ENCODE measurements at places on chromosomes 1 and 21.

- DNase-seq, result no peak
These were observed 151.7 kb downstream of the ZC3H11B start for GRCh38 chr1:219460896-219461815.

DNA sequence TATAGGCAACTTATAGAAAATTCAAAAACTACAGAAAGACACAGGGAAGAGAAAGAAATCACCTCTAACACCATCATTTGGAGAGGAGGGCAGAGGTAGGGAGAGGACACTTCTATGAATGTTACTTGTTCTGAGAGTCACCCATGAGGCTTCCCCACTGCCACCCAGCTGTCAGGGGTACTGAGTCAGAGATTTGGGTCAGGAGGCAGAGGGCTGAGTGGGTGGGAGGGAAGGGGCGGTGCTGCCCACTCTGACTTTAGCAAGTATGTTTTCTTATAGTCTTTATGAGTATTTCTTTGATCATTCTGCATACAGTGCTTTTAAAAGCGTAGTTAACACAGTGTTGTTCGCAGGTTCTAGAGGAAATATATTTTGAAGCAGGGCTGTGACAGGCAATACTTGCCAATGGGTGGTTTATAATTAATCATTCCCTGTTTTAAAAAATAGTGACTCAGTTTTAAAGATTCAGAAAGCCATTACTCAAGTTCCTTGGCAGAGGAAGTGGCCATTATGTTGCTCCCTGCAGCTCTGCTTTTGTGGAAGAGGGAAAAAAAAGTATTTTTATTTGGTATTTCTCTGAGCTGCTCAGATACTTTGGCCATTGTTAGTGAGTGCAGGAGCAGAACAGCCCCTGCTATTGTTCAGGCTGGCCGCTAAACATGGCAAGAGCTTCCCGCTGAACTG lies 18.3 kb downstream of the IL6R start:
- no peak for DNase-seq

- DNase-seq, result no peak
These were observed 36.3 kb downstream of the PDPN start for GRCh38 chr1:13619909-13620308.

GRCh38 chr21:41510500-41510899 lies 2.5 kb upstream of the TMPRSS2 start:
- DNase-seq, result no peak

- DNase-seq, result no peak
These were observed 142.1 kb upstream of the IPO9 start for GRCh38 chr1:201686714-201687455.

DNA sequence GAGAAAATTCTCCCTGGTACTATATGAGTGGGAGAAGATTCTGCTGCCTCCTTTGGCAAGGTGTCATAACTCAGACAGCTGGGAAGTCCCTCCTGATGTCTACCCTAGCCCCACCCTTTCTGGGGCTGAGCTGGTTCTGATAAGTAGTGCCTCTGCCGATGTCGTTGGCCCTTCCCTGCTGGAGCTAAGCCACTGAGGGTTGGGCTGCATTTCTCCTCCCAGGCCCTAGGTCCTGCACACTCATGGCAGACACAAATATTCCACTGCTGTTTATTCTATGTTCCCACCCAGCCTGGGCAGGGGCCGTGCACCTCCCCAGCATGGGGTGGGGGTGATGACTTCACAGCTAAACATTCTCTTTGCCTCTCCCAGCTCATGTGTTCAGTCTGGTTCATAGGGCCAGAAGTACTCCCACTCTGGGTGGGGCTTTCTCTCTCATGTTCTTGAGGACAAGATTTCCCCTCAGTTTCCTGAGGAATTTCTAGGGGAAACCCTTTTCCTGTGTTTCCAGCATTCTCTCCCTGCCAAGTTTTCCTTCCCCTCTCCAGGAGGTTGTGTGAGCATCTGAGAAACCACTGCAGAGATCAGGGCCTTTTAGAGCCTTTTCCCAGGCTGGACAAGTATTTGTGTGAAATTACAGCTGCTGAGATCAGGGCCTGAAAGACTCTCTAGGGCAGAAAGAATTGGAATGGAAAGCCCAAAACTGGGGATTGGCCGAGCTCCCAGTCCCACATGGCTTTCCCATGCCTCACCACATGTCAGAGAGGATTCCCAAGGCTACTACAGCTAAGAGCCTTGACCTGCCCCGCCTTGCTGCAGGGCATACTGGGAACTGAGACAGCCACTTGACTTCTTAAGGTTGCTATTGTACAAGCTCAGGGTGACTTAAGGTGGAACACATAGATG lies 66.2 kb downstream of the ATP2B4 start:
- DNase-seq, result peak; percentile 73

GRCh38 chr1:202374099-202374498 lies 25.6 kb downstream of the PPP1R12B start:
- no peak for DNase-seq

GRCh38 chr21:41183575-41183974 lies 15.6 kb downstream of the BACE2 start:
- no peak for DNase-seq

DNA sequence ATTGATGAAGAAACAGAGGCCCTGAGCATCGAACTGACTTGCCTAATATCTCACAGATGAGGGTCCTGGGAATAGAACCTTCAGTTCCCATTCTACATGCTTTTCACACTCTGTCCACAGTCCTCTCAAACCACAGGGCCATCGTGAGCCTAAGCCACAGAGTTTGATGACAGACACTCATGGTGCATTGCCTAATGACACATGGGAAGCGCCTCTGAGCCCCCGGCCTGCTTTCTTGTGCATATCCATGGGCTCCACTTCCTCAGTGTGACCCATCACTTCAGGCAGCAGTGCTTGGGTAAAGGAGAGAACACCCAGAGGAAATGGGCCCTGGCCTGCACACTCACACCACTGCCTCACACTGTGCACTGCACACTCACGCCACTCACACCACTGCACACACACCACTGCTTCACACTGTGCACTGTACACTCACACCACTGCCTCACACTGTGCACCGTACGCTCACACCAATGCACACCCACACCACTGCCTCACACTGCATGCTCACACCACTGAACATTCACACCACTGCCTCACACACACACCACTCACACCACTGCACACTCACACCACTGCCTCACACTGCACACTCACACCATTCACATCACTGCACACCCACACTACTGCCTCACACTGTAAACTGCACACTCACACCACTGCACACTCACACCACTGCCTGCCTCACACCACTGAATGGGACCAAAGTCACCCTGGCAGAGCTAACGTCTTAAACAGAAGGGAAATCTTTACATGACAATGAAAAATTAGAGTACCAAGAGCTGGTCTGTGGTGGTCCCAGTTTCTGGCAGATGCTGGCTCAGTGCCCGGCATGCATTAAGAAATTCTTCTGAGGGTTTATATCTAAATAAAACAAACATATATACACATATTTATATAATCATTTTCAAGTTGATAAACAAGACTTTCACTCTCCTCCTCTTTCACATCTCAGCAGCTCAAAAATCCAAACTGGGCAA lies 53.0 kb downstream of the KANK4 start:
- no peak for DNase-seq

DNA sequence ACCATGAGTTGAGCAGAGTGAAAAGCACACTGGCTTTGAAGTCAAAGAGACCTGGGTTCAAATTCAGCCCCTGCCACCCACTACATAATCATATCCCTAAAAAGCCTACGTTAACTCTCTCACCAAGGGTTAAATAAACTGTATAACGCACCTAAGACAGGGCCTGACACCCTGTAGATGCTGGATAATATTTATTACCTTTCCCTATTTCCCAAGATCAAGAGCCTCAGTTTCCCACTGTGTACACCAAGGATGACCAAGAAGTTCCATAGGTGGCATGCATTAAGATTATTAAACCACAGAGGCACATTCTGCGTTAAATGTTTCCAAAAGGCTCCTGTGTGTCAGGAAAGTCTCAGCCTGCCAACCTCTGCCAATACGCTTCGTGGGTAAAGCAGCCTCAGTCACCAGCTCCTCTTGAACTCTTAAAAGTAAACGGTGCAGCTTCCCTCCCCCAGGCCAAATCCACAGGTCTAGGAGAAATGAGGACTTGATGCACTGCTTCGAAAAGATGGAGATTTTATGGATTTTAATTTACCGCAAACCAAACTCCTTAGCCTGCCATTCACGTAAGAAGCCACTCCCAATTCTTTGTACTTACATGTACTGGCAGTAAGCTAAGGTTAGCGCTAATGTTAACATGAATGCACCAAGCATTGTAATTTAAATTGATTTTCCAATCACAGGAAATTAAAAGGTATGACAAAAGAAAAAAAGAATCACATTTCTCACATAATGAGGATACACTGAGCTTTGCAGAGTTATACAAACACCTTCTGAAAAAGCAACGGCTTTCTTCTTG lies 2.6 kb downstream of the USP24 start:
- no peak for DNase-seq

DNA sequence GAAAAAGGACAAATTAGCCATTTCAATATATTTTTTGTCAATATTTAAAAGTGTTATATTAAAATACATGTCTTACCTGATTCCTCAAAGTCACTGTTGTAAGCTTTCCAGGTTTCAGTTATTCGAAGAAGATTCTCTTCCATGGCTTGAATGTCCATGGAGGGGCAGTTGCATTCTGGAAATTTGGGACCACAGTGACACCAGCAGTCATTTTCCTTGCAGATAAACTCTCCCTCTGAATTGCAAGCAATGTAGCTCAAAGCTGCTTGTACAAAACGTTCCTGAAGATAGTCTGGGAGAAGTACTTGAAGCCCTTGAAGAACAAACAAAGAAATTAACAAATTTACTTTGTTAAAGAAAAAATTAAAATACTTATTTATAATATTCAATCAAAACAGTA lies 251.7 kb downstream of the BRINP3 start:
- DNase-seq, result no peak

DNA sequence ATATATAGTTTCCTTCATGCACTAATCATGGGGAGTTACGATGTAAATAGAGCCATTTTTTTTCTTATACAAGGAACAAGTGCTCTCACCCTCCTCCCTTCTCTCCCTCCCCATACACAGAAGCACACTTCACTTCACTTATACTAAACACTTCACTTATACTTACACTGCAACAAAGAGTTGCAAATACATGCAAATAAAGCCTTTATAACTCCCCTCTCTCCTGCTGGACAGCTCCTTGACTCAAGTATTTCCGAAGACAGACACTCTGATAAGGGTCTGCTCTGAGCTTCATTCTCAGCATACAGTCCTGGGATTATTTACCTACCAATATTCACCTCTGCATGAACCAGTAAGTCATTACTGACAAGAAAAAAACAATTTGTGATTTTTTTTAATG lies 35.6 kb upstream of the ERG start:
- DNase-seq, result no peak

GRCh38 chr1:93734999-93735398 lies 53.4 kb upstream of the BCAR3 start:
- no peak for DNase-seq

DNA sequence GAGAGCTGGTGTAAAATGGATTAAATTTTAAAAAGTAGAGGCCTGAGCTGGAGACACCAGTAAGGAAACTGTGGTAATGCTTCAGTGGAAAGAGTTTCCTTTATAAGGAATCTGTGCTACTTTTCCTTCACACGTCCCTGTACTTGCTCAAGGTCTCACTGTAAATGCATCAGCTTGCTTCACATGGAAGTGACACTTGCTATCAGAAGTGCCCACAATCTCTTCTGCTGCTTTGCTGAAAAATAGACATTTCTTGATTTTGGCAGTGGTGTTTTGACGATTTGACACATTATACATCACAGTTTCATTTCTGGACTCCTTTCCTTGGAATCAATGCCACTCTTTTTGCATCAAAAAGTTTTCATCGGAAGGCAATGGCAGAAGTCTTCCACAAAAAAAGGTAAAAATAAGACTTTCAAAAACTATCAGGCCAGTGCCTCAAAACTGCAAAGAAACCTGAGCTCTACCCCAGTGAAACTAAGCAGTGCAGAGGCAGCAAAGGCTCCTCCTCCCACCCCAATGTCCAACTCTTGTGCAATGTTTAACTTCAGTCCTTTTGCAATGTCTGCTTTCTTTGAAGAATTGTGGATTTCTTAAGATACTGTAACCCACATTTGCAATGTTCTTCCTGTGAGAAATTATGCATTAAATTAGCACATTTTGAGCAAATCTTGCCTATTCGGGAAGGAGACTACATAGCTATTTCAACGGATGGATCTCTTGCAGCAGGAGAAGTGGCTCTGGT lies 18.4 kb upstream of the TSPAN2 start:
- DNase-seq, result no peak

GRCh38 chr1:87451229-87451920 lies 122.7 kb downstream of the LMO4 start:
- DNase-seq, result no peak

GRCh38 chr1:244964112-244964971 lies 100.0 kb upstream of the HNRNPU start:
- no peak for DNase-seq

GRCh38 chr1:47986761-47987200 lies 10.4 kb downstream of the TRABD2B start:
- no peak for DNase-seq

DNA sequence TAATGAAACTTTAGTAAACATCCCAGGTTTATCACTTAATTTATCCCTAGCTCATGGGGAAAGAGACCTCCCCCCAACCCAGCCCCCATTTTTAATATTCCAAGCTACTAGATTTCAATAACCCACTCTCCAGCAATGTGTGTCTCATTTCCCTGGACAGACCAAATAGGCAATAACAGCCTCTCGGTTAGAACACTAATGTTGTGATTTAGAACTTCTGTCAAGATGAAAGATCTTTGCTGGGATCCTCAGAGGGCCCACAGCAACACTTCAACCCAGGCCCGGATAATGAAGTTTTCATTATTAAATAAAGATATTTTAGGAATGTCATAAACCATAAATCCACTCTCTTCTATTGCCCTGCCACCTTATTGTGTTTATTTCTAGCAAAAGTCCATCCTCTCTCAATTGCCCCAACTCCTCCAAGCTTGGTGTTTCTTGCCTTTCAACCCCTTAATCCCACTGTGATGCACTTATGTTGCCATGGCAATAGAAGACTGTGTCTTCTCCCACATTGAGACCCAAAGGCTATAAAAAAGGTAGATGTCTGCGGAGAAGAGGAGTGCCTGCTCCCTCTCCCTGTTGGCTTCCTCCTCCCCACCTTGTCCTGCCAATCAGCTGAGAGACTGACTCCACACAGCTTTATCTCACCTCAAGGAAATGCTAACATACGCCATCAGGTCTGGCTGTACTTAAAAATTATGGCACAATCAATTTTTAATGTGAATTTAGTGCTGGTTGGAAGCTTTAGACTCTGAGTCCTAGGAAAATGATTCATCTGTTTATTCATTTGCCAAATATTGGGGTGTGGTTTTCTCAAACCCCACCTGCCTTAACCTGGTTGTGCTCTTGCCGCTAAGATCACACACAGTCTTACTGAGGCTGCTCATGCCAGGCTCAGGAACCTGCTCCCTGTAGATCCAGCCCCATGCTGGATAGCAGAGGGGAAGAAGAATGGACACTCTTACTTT lies 258.3 kb upstream of the CAMK1G start:
- no peak for DNase-seq

- DNase-seq, result no peak
These were observed 23.7 kb downstream of the PSMG1 start for GRCh38 chr21:39159342-39160063.

GRCh38 chr1:159882527-159882862 lies 17.5 kb downstream of the CFAP45 start:
- no peak for DNase-seq
